Muscle of leg (tissue), 16 donors: ENCODE measurements at places on chromosomes 5 and 9.

GRCh38 chr9:112006361-112007020 lies 109.9 kb downstream of the UGCG start:
- no peak for DNase-seq

GRCh38 chr5:95086927-95087815 lies 197.7 kb downstream of the MCTP1 start:
- peak; percentile 27 for DNase-seq

GRCh38 chr5:145345511-145346287 lies 489.4 kb downstream of the PRELID2 start:
- DNase-seq: no peak

GRCh38 chr5:139678751-139679750 lies 30.9 kb downstream of the CXXC5 start:
- no peak for DNase-seq

GRCh38 chr9:137971477-137972138 lies 94.0 kb downstream of the CACNA1B start:
- DNase-seq: no peak

GRCh38 chr5:138033907-138034306 lies 1.0 kb upstream of the FAM13B start:
- no peak for DNase-seq

- DNase-seq: peak; percentile 63
Measured at GRCh38 chr5:163439092-163439425, 1.7 kb downstream of the CCNG1 start.

DNA sequence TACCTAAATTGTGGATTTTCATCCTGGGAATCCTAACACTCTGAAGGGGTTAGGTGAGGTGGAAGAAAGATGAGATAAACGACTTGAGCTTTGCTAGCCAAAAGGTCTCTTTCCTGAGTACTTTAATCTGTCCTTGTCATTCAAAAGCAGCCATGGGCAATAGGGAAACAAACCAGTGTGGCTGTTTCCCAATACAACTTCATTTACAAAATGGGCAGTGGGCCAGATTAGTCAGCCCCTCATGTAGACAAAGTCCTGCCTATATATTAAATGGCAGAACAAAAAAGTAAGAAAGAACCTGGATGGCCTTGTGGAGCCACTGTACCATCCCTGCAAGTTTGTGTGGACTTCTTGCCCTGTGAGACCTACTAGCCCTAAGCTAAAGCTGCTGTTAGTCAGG lies 51.0 kb upstream of the NFIL3 start:
- DNase-seq: no peak

DNA sequence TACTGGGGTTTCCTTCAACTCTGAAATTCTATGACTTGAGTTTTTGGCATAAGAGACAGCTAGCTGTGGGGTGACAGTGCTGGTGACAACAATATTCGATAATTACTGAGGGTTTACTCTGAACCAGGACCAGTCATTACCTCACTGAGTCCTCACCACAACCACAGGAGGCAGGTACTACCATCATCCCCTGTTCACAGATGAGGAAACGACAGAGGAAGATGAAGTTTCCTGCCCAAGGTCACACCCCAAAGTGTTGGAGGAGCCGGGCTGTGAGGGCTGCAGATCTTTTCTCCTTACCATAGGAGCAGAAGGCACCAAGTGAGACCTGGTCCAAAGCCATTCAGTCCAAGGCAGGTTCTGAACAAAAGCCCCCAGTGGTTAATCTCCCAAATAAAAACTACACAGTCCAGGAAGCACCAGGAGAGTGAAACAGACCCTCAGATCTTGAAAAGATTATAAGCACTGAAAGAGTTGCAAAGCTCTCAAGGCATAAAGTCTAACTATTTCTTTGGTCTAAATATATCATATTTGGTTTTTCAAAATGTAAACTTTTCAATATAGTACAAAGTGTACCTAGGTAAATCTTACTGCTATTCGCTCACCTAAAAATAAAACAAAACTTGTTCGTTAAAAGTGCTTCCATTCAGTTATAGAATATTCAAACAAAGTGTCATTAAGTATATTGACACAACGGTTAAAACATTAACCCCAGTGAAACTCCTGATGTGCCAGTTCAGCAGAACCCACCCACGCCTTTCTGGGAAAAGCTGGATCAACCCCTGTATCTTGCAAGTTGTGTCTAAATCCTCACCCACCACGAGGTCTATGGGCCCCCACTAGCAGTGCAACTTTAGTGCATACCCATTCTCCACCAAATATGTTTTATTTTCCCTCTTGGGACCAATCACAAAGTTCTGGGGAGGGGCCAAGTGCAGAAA lies 82.6 kb upstream of the EQTN start:
- DNase-seq: no peak

GRCh38 chr5:68554571-68555279 lies 339.2 kb downstream of the PIK3R1 start:
- DNase-seq: peak; percentile 33

- DNase-seq: no peak
Measured at GRCh38 chr5:26889815-26890214, 148.6 kb downstream of the CDH9 start.

DNA sequence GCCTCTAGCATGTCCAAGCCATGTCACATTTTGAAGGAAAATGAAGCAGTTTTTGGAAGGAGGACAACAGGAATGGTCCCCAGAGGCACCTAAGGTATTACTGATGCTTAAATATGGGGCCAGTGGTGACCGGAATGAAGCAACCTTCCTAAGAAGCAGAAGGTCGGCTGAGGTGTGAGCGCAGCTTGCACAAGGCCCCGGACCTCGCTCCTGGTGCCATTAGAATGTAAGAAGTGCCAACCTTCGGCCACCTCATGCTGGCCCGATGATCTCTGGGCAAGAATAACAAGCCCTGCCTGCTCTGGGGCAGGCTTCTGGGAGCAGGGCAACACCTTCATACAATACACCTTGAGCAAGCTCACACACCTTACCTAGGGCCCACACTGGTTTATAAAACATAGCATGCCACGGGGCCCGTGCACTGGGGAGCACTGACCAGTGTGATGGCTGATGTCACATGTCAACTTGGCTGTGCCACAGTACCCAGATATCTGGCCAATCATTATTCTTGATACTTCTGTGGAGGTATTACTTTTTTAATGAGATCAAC lies 21.9 kb downstream of the SEMA4D start:
- DNase-seq: no peak

DNA sequence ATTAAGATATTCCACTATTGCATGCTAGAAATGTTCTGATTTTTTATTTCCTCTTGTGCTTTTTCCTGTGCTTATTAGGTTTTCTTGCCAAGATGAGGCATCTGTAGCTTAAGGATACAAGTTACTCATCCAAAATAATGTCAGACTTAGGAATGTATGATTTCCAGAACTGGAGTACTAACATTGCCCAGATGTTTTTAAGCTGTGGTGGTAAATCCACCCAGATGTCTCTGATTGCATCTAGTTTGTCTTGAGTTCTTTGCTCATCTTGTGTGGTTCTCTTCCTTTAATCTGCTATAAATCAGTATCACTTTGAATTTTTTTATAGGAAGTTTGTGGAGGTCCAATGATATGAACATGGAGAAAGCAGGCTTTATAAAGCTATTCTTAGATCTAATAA lies 337.5 kb upstream of the ZNF608 start:
- DNase-seq: peak; percentile 87

GRCh38 chr5:130715541-130715940 lies 449.5 kb downstream of the HINT1 start:
- no peak for DNase-seq

GRCh38 chr5:57034201-57034916 lies 82.4 kb upstream of the MIER3 start:
- no peak for DNase-seq

DNA sequence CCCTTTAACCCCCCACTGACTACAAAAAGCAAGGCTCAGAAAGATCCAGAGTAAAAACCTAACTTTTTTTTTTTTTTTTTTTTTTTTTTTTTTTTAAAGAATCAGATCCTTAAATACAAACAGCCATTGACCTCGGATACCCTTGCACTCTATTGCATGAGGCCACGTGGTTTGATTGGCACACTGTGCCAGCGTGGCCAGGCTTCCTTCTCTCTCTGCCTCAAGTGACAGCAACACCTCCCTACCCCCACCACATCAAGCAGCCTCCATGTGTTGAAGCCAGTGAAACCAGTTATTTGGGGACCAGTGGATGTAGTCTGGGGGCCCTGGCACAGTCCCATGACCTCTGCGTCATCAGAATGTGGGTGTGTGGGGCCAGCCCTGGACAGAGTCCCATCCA lies 71.4 kb downstream of the OTULIN start:
- no peak for DNase-seq

DNA sequence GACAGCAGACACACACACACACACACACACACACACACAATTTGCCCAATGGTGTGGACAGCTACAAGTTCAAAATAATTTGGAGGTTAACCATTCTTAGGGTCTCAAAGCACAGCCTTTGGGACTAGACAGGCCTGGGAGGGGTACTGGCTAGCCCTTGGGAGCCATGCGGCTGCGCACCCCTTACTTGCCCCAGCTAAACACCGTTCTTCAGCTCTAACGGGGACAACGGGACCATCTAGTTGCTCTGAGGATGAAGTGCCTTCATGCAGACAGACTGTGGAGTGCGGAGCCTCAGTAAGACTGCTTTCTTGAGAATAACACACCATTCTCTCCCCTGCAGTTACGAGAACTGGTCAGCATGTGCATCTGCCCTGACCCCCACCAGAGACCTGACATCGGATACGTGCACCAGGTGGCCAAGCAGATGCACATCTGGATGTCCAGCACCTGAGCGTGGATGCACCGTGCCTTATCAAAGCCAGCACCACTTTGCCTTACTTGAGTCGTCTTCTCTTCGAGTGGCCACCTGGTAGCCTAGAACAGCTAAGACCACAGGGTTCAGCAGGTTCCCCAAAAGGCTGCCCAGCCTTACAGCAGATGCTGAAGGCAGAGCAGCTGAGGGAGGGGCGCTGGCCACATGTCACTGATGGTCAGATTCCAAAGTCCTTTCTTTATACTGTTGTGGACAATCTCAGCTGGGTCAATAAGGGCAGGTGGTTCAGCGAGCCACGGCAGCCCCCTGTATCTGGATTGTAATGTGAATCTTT lies 64.6 kb downstream of the PSMB7 start:
- DNase-seq: no peak

DNA sequence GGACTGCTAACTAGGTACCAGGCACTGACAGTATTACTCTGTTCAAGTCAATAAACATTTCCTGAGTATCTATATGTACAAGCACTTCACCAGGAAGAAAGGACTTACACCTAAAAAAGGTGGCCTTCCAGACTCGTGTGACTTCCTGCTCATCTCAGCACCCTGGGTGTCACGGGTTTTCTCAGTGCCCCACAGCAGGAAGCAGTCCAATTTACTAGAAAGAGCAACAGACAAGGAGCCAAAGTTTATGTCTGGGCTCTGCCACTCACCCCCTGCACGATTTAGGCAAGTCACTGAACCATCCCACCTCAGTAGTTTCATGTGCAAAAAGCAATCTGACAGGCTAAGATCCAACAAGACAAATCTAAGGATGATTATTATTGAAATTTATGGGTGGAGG lies 92.4 kb downstream of the TMEM215 start:
- DNase-seq: no peak

- DNase-seq: no peak
Measured at GRCh38 chr9:104417296-104417695, 86.8 kb upstream of the OR13F1 start.

DNA sequence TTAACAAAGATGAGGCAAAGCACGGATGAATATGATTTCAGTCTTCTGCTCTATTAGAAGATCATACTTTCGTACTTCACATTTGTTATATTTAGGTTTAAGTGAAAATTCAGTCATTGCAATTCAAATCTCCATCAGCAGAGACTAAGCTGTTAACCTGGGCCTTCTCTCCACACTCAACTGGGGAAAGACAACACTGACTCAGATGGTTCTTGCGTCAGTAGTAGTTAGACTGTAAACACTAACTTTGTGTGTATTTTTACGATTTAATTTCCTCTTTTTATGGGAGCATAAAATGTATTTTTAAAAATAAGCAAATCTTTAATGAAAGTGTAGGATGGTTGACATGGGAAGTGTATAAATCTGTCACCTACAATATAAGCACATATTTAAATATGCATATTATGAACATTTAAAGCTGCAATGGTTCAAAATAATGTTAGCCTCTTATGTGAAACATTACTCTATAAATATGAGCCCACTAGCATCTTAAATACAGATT lies 42.7 kb upstream of the ZNF608 start:
- DNase-seq: no peak

DNA sequence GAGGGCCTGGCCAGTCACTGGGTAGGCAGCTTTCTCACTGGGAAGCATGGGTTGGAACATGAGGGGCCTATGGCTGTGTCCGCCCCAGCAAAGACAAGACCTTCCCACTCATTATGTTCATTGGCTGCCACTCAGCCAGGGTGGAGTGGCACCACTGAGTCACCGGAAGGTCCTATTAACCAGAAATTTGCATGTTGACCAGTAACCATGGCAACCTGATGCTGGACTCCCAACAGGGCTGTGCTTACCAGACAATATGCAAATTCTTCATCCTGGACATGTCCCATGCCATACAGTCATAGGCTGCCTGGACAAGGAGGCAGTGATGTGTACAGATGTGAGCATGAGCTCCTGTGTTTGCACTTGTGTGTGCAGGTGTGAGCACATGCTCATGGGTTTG lies 66.7 kb downstream of the PSD2 start:
- DNase-seq: peak; percentile 33

DNA sequence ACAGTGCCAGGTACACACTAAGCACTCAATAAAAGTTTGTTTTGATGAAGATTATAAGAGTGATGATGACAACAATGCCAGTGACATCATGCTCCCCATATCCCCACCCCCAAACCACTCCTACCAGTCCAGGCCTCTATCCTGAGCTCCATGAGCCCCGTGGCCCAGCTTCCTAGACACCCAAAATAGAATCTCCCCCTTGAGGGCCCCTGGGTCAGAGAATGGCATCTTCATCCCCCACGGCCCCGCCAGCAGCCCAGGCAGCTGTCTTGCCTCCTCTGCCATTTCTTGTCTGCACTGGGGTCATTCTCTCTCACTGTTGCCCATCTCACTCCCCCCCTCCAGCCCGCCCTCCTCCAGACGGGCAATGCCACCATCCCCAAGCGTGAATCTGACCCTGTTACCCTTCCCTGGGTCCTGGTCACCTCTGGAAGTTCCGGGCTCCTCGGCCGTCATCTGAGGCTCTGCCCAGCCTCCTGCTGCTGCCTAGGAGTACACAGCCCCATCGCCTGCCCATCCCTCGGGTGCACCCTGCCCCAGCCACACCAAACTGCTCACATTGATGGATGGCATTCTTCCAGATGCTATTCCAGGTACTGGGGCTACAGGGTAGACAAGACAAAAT lies 76.8 kb upstream of the LMX1B start:
- DNase-seq: no peak

GRCh38 chr5:893711-894110 lies 1.0 kb downstream of the TRIP13 start:
- no peak for DNase-seq

DNA sequence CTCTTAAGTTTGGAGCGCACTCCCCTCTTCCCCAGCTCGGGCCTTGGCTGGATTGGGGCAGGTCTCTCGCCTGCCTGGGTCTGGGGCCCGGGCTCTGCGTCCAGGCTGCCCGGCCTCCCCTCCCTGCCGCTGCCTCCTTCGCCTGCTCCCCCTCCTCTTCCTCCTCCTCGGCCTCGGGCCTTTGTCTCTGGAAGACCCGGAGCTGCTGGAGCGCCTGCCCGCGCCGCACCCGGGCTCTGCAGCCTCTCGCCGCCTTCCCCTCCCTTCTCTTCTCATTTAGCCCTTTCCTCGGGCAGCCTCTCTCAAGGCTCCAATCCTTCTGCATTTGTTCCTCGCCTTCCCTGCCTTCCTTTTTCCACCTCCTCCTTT lies 218.5 kb downstream of the C9orf50 start:
- no peak for DNase-seq
